Activated naive CD4-positive, alpha-beta T cell treated with anti-CD3 and anti-CD28 coated beads for 36 hours (primary cell): ENCODE measurements at places on chromosomes 3 and 15.

- no peak overlapping the region for H3K4me3 ChIP-seq
- no peaks in the 10 kb centered on the region for H3K36me3 ChIP-seq
- no peaks in the 10 kb centered on the region for H3K27me3 ChIP-seq
- DNase-seq = no peak
- H3K4me1 ChIP-seq = no peaks in the 10 kb centered on the region
- H3K27ac ChIP-seq = no peak overlapping the region
Measured at GRCh38 chr3:149258298-149258697, 36.7 kb upstream of the CP start.

- H3K4me3 ChIP-seq = no peak overlapping the region
- no peak overlapping the region for H3K27ac ChIP-seq
- no peak for DNase-seq
- H3K27me3 ChIP-seq = no peaks in the 10 kb centered on the region
- H3K4me1 ChIP-seq = peaks cover 4% of the 10 kb centered on the region
- peaks cover 14% of the 10 kb centered on the region for H3K36me3 ChIP-seq
Measured at GRCh38 chr3:140974900-140975299, 33.3 kb downstream of the SLC25A36 start.

DNA sequence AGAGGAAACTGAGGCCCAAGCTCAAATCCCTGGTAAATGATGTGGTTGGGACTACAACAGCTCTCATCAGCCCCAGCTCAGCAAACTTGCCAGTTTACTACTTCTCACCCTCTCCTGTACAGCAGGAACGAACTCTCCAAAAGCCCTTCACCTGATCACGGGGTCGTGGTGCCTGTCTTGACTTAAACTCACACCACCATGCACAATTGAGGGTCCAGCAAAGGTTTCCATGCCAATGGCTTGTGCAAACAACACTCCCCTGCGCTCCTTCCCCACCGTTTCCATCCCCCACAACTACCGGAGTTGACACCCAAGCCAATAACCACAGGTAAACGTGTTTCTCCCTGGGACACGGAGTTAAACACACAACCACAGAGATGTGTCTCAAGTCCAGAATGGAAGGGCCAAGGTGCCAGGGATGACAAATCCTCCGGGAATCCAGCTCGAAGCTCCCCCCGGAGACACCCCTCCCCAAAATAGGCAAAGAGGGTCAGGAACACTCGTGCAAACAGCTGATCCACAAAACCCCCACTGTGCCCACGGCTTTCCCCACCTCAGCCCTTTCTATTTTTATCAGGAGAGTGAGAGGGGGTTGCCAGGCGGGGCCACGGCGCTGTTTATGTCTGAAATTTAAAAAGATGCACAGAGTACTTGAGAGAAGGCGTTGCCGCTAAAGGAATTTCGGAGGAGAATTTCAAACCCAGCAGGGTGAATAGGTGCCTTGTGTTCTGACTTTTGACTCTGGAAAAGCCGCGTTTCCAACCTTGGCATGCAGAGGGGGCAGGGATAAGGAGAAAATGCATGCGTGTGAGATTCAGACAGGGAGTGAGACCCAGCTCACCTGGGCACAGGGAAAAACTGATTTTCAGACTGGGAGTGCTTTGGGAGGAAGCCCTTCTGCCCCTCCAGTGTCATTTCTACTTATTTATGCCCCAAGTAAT, 10.6 kb upstream of the ACAN start:
- H3K36me3 ChIP-seq = no peaks in the 10 kb centered on the region
- H3K4me1 ChIP-seq = no peaks in the 10 kb centered on the region

DNA sequence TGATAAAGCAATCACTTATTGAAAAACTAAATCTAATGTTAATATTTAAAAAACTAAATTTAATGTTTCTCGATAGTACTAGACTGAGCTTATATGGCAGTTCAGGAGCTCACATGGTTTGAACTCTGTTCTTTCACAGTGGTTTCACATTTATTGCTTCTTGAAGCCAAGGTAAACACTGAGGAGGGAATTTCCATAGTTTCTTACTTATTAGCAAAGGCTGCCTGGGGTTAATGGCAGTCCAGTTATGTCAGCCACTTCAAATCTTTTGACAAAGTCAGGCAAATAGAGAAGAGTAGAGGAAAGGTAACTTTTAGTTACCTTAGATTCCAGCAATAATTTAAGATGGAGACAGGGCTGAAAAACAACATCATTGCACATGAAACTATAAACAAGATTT, 831.5 kb downstream of the ROBO2 start:
- DNase-seq = no peak
- H3K4me3 ChIP-seq = no peak overlapping the region
- no peaks in the 10 kb centered on the region for H3K36me3 ChIP-seq
- H3K4me1 ChIP-seq = no peaks in the 10 kb centered on the region

DNA sequence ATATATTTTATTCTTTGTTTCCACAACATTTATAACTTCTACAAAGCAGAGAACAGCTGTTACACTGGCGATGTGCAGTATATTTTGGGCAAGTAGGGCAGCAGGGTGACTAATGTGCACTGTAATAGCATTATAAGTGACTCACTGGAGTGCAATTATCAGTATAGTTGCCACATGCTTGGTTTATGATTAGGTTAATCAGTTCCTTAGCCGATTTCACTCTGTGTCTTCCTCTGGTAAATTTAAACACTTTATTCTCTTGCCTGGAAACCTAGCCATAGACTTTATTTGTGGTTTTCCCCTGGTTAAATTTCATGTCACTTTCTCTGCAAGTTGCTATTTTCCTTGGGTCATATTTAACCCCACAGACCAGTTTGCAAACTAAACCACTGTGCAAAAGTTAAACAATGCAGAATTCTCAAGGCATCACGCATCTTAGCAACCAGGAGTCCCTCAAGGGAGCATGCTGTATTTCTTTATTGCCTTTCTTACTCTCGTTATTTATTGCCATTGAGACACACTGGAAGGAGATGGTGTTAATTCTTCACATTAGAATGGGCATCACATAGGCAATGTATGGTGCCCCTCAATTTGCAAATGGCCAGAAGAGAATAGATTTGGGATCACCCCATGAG, 690.2 kb upstream of the DPPA4 start:
- no peaks in the 10 kb centered on the region for H3K27me3 ChIP-seq
- H3K36me3 ChIP-seq = no peaks in the 10 kb centered on the region
- H3K4me1 ChIP-seq = no peaks in the 10 kb centered on the region
- no peak overlapping the region for H3K27ac ChIP-seq

DNA sequence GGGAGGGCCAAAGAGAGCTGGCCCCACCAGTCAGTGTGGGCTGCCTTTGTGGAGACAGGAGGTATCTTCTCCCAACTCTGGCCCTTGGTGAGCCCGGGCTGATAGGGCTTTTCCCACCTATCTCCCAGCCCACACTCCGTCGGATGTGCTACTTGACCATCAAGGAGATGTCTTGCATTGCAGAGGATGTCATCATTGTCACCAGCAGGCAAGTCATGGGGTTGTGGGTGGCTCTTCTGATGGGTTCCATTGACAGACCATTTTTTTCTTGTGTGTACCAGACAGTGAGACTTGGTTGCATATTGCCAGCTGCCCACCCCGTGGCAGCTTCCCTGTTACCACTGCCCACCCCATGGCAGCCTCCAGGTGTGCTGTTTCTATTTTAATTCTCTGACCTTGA, 3.3 kb downstream of the COPG1 start:
- H3K27me3 ChIP-seq = no peaks in the 10 kb centered on the region
- no peak for DNase-seq
- peaks cover 35% of the 10 kb centered on the region for H3K36me3 ChIP-seq
- no peak overlapping the region for H3K27ac ChIP-seq
- peaks cover 27% of the 10 kb centered on the region for H3K4me1 ChIP-seq
- H3K4me3 ChIP-seq = no peak overlapping the region

- H3K27ac ChIP-seq = no peak overlapping the region
- H3K27me3 ChIP-seq = no peaks in the 10 kb centered on the region
- H3K4me1 ChIP-seq = no peaks in the 10 kb centered on the region
Measured at GRCh38 chr15:22872936-22873701, 34.7 kb downstream of the NIPA2 start.

DNA sequence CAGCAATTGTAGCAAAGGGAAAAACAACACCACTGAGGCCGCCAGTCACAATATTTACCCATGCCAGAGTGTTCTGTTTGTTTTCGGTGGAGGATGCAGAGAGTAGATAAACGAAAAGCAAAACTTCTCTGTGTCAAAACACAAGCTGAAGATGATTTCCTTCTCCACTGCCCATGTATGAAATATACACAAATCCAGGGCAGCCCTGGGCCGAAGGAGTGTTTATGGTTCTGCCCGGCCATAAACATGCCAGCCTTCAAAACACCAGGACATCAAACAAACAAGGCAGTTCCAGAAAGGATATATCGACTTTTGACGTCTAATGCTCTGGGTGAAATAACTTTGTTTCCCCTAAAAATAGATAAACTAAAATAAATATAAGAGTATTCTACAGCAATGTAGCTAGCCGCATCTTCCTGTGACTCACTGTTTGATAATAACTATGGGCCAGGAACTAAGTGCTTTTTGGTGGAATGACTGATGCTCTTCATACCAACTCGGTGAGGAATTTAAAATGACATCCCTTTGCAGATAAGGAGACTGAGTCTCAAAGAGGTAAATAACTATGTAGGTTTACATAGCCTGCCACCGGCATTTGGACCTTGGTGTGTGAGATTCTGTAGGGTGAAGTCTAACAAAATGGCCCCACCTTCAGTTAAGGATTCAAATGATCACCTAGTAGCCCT, 82.8 kb downstream of the MAGI1 start:
- H3K4me1 ChIP-seq = no peaks in the 10 kb centered on the region
- no peak overlapping the region for H3K4me3 ChIP-seq
- H3K27ac ChIP-seq = no peak overlapping the region
- no peaks in the 10 kb centered on the region for H3K36me3 ChIP-seq
- H3K27me3 ChIP-seq = peaks cover 3% of the 10 kb centered on the region

- H3K4me1 ChIP-seq = peaks cover 17% of the 10 kb centered on the region
- peaks cover 6% of the 10 kb centered on the region for H3K27me3 ChIP-seq
- peaks cover 5% of the 10 kb centered on the region for H3K36me3 ChIP-seq
- no peak overlapping the region for H3K27ac ChIP-seq
- H3K4me3 ChIP-seq = peak overlapping the region; percentile 57
Measured at GRCh38 chr3:127226946-127227842, 34.3 kb downstream of the PRR23E start.

DNA sequence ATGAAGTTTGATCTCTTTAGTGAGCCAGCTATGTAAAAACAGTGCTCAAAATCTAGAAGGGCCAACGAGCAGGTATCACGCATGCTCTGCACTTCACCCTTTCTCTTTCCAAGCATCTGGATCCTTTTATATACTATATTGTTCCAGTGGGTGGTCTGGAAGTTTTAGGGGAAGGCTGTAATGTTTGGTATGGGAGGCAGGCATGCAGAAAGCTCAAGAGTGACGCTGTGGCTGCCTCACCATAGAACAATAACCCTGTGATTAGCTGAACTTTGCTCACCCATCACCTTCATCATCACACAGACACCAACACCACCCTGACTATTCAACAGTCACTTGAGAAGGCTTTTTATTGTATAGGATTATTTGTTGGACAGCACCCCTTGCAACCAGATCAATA, 81.6 kb downstream of the FBN1 start:
- H3K36me3 ChIP-seq = no peaks in the 10 kb centered on the region
- H3K27ac ChIP-seq = no peak overlapping the region
- peaks cover 2% of the 10 kb centered on the region for H3K27me3 ChIP-seq

GRCh38 chr15:29570948-29571791, 251.1 kb downstream of the TJP1 start:
- peaks cover 10% of the 10 kb centered on the region for H3K4me1 ChIP-seq
- peak overlapping the region; percentile 13 for H3K27ac ChIP-seq
- H3K27me3 ChIP-seq = peaks cover 65% of the 10 kb centered on the region

DNA sequence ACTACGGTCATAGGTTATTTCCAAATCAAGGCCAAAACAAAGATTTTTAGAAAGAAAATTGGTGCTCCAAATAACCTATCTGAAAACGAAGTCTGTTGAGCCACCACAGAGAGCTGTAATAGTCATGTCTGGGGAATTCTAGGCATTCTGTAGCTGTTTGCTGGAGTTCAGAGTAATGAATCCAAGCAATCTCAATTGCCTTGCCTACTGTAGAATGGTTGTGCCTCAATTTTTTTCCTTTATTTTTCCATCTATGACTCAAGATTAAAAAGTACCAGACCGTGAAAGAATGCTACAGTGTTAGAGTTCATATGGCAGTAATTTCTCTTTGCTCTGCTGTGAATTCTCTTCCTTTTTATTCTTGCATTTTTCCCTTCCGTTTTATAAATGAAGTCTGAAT, 1007.2 kb upstream of the ALCAM start:
- no peak for DNase-seq
- no peaks in the 10 kb centered on the region for H3K4me1 ChIP-seq
- H3K4me3 ChIP-seq = no peak overlapping the region
- no peaks in the 10 kb centered on the region for H3K27me3 ChIP-seq

GRCh38 chr3:105118905-105119304, 247.8 kb upstream of the ALCAM start:
- no peak for DNase-seq
- H3K4me3 ChIP-seq = no peak overlapping the region
- H3K4me1 ChIP-seq = no peaks in the 10 kb centered on the region
- H3K36me3 ChIP-seq = no peaks in the 10 kb centered on the region

DNA sequence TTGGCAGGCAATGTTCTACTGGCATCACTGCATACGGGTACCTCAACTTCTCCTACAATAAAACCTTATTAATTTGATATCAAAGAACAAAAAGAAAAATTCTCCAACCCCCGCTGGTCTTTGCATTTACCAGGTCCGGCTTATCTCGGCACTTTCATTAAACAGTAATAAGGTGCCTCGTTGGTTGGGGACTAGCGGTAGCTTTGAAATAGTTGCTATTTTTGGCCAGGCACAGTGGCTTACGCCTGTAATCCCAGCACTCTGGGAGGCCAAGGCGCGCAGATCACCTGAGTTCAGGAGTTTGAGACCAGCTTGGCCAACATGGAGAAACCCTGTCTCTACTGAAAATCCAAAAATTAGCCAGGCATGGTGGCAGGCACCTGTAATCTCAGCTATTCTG, 32.0 kb upstream of the CGNL1 start:
- DNase-seq = no peak
- no peak overlapping the region for H3K4me3 ChIP-seq
- no peaks in the 10 kb centered on the region for H3K4me1 ChIP-seq
- H3K36me3 ChIP-seq = no peaks in the 10 kb centered on the region
- no peak overlapping the region for H3K27ac ChIP-seq

- no peak for DNase-seq
- H3K27ac ChIP-seq = no peak overlapping the region
- no peaks in the 10 kb centered on the region for H3K36me3 ChIP-seq
- no peak overlapping the region for H3K4me3 ChIP-seq
- peaks cover 4% of the 10 kb centered on the region for H3K4me1 ChIP-seq
- H3K27me3 ChIP-seq = no peaks in the 10 kb centered on the region
Measured at GRCh38 chr3:48548126-48548525, 8.5 kb downstream of the PFKFB4 start.

- H3K36me3 ChIP-seq = peaks cover 46% of the 10 kb centered on the region
- no peak for DNase-seq
Measured at GRCh38 chr15:40204100-40204499, 34.8 kb upstream of the PAK6 start.

- no peak overlapping the region for H3K4me3 ChIP-seq
- no peaks in the 10 kb centered on the region for H3K27me3 ChIP-seq
- H3K4me1 ChIP-seq = peaks cover 3% of the 10 kb centered on the region
- no peak for DNase-seq
Measured at GRCh38 chr15:79322945-79323344, 12.0 kb downstream of the TMED3 start.

GRCh38 chr15:97566961-97567360, 393.5 kb upstream of the ARRDC4 start:
- H3K27ac ChIP-seq = no peak overlapping the region
- no peaks in the 10 kb centered on the region for H3K4me1 ChIP-seq
- H3K4me3 ChIP-seq = no peak overlapping the region

- H3K36me3 ChIP-seq = peaks cover 2% of the 10 kb centered on the region
- no peak overlapping the region for H3K4me3 ChIP-seq
- H3K27ac ChIP-seq = no peak overlapping the region
- DNase-seq = no peak
- H3K4me1 ChIP-seq = peaks cover 10% of the 10 kb centered on the region
- H3K27me3 ChIP-seq = peaks cover 60% of the 10 kb centered on the region
Measured at GRCh38 chr3:181713676-181714612, 2.2 kb downstream of the SOX2 start.

GRCh38 chr3:78277220-78277619, 1237.3 kb downstream of the ROBO2 start:
- H3K27me3 ChIP-seq = no peaks in the 10 kb centered on the region
- no peak overlapping the region for H3K27ac ChIP-seq
- H3K4me3 ChIP-seq = no peak overlapping the region
